ENCODE measurements at places on chromosomes 7 and 10. TPM values are rescaled to one million over a fixed set of nuclear protein-coding genes. Genes with fewer than 3 reads are reported as not detected.

The SUFU gene
- total RNA-seq = 3.0 TPM

DNA sequence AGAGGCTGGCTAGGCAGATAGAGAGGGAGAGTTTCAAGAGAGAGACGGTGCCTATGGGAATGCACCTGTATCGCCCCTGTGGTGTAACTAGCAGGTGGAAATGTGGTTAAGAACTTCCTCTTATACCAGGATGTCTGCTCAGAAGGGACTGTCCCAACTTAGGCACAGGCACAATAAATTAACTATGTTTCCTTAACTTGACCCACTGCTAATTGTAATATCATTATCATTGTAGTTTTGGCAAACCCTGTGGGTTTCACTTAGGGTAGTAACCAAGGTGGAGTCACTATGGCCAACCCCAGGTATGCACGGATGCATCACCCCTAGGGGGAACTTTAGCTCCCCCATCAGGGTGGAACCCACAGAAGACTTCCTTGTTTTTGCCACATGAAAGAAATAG is 455.7 kb downstream of the DGKB start:
- DNase-seq = no peak

GRCh38 chr7:1516586-1517251 is 12.5 kb upstream of the INTS1 start:
- DNase-seq = no peak

DNA sequence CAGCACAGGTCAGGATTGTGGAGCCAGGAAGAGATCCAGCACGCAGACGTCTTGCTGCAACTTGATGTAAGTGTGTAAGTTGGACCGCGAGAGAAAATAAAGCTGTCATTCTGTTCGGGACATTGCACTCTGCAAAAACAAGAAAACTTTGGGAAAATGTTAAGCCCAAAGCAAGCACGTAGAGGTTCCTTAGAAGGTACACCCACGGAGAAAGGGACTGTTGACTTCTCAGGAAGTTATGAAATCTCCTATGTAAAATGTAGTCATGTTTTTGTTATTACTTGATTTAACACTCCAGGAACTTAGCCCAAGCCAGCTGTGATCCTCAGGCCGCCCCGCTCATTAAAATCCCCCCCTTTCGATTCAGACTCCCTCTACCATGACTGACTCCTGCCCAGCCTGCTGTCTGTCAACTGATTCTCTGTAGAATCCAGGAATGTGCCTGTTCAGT is 196.1 kb upstream of the TCF7L2 start:
- no peak for DNase-seq

DNA sequence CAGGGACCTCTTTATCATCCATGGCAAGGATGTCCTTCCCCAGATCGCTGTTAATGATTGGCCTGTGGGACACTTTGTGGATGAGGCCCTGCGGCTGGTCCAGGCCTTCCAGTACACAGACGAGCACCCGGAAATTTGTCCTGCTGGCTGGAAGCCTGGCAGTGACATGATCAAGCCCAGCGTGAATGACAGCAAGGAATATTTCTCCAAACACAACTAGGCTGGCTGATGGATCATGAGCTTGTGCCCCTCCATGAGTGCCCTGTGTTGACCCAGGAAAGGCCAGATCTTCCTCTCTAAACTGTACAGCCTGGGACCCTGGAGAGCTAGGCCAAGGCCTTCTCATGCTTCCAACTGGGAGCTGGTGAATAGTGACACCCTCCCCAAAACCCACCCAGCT is 124.1 kb downstream of the CUL2 start:
- DNase-seq = no peak

- no peak for DNase-seq
Observed at GRCh38 chr7:155483245-155483644, 25.3 kb downstream of the EN2 start.

DNA sequence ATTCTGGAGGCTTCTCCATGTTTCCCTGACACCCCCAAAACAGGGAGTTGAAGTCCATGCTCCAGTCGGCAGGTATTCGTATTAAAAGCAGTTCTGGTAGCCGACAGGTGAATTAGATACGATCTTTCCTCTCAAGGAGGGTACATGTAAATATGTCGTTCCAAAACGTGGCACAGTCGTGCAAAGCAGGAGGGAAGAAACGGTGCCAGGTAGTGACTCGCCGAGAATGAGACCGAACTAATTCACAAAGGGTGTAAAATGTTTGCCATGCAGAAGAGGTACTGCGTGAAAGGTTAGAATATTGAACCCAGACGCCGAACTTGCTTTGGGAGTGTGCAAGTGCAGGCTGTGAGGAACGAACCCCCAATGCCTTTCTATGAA is 483 bp downstream of the EDRF1 start:
- DNase-seq = no peak

The ZNF488 gene
- under 0.01 TPM for total RNA-seq

GRCh38 chr7:149670288-149670687 is 103.1 kb downstream of the ZNF467 start:
- peak; percentile 38 for DNase-seq

GRCh38 chr7:44438816-44439215 is 51.6 kb downstream of the NUDCD3 start:
- no peak for DNase-seq

DNA sequence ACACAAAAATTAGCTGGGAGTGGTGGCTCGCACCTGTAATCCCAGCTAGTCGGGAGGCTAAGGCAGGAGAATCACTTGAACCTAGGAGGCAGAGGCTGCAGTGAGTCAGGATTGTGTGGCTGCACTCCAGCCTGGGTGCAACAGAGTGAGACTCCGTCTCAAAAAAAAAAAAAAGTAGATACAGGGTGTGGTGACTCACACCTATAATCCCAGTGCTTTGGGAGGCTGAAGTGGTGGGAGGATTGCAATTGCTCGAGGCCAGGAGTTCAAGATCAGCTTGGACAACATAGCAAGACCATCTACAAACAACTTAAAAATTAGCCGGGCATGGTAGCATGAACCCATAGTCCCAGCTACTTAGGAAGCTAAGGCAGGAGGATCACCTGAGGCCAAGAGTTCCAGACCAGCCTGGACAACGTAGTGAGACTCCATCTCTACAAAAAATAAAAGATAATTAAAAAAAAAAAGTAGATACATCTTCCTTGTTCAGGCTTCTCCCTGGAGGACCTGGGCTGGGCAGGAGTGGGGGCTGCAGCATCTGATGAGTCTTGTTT is 2.0 kb downstream of the MOSPD3 start:
- DNase-seq = no peak

- DNase-seq = no peak
Observed at GRCh38 chr7:13411151-13411550, 578.3 kb downstream of the ETV1 start.

DNA sequence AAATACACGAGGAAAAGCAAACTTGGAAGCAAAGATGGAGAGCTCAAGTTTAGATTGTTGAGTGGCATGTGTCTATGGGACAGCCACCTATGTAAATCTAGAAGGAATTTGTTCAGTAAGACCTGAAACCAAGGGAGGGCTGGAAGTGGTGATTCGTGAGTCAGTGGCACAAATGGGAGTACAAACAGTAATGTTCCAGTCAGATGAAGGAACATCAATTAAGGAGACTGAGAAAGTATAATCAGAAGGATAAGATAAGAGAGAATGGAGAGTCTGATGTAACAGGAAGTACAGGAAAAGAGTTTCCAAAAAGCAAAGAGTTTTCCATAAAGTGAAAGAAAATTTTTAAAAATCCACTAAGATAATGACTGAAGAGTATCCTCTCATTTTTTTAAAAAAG is 544.2 kb downstream of the KIF20B start:
- DNase-seq = no peak

The RAB19 gene
- total RNA-seq = 0.22 TPM

- no peak for DNase-seq
Observed at GRCh38 chr7:41058986-41059741, 643.7 kb downstream of the INHBA start.

The PON1 gene
- total RNA-seq = not detected

DNA sequence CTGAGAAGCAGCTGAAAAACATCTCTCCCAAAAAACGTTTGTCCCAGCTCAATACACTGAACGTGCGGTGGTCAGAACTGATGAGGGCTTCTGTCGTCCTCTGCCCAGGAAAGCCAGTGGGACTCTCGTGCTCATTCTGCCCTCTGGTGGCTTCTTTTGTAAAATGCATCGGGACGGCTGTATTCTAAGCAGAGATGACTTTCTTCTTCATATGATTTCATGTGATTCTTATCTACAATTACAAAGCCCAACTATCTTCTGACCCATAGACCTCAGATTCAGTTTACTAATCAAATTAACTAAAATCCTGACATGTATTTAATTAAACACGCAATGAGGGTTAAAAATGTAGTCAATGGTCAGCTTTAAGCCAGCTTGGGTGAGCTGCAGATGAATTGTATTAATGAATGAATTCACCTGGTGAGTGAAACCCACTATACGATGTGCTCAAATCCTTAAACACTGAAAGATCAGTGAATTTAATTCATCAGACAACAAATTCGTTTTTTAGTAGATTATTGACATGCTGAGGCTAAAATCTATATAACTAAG is 117.6 kb upstream of the FAM204A start:
- DNase-seq = peak; percentile 63

- no peak for DNase-seq
Observed at GRCh38 chr10:84188815-84189214, 5.5 kb upstream of the CDHR1 start.

The HMX2 gene
- total RNA-seq = not detected

The EIF3B gene
- total RNA-seq = 143 TPM

The COL26A1 gene
- under 0.01 TPM for total RNA-seq

DNA sequence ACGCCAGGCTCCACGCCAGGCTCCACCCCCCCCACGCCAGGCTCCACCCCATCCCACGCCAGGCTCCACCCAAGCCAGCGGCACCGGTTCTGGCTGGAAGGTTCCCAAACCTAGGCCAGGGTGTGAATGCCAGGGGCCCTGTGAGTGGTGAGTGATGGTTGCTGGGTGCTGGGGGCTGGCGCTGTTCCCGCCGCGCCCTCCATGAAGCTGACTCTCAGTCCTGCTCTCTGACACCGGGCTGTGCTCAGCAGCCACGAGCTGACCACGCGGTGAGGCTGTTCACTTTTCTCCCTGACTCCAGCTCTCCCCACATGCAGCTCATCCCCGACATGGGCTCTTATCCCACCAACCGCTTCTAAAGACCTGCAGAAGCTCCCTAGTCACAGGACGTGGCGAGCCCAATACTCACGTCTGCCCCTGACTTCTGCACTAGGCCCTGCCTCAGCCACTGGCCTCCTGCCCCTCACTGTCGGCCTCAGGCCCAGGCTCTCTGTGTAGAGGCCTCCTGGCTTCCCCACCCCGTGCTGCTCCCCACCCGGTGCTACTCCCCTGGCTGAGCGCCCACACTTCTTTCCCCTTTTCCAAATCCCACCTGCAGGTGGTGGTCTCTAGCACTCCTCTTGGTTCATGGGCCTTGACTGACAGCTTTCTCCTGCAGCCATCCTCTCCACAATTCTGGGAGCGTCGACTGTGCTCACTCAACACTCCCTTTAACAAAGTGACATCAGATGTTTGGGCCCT is 603.0 kb downstream of the PTPRN2 start:
- no peak for DNase-seq

The PTPRZ1 gene
- total RNA-seq = not detected

- DNase-seq = no peak
Observed at GRCh38 chr10:102444851-102445250, 6.5 kb downstream of the C10orf95 start.

GRCh38 chr7:157633465-157634185 is 296.8 kb downstream of the DNAJB6 start:
- DNase-seq = no peak

DNA sequence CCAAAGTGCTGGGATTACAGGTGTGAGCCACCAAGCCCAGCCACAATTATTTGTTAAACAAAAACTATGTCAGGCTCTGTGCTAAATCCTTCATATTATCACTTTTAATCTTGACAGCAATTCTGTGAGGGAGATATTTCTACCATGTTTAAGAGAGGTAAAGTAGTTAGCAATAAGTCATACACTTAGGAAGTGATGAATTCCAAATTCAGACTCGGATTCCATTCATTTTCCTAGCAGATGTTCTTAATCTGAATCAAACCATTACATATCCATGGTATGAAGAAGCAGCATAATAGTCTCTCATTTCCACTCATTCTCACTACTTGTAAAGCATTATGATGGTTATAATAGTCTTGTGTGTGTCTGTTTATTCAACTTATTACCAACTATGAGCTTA is 2.9 kb upstream of the CD36 start:
- no peak for DNase-seq

- no peak for DNase-seq
Observed at GRCh38 chr10:43452356-43452914, 15.5 kb downstream of the ZNF487 start.

The EBLN1 gene
- total RNA-seq = not detected

The H2BK1 gene
- total RNA-seq = not detected

GRCh38 chr7:55271069-55271626 is 94.0 kb upstream of the LANCL2 start:
- no peak for DNase-seq

- DNase-seq = no peak
Observed at GRCh38 chr7:129779602-129780256, 168.2 kb downstream of the NRF1 start.

- DNase-seq = peak; percentile 66
Observed at GRCh38 chr10:89367529-89367928, 10.3 kb upstream of the IFIT1B start.

The STOX1 gene
- 0.22 TPM for total RNA-seq

DNA sequence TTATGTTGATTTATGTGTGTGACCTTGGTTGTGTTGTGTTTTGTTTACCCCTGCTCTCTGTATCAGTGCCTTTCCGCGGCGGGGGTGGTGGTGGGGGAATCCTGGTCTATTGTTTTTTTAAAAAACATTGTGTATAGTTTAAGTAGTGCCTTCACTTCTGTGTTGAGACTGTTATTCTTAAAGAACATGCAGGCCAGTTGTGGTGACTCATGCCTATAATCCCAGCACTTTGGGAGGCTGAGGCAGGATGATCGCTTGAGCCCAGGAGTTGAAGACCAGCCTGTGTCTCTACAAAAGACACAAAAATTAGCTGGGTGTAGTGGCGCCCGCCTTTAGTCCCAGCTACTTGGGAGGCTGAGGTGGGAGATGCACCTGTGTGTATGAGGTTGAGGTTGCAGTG is 429.0 kb upstream of the LRGUK start:
- DNase-seq = no peak

GRCh38 chr7:141466151-141466904 is 84.9 kb upstream of the AGK start:
- no peak for DNase-seq
